D341Med (cell line): ENCODE measurements at places on chromosomes 5 and 9.

GRCh38 chr5:91283899-91284298, 99.2 kb downstream of the ARRDC3 start:
- no peak for DNase-seq

- DNase-seq: peak; percentile 29
Observed at GRCh38 chr9:101848485-101848919, 110.1 kb upstream of the GRIN3A start.

GRCh38 chr5:124289641-124290311, 456.7 kb downstream of the ZNF608 start:
- DNase-seq: no peak

GRCh38 chr5:55933377-55934114, 61.2 kb downstream of the IL6ST start:
- no peak for DNase-seq

GRCh38 chr9:20178197-20178596, 389.4 kb upstream of the SLC24A2 start:
- no peak for DNase-seq

GRCh38 chr9:92247981-92248380, 45.5 kb downstream of the IARS1 start:
- DNase-seq: no peak

GRCh38 chr5:155508673-155509072, 495.1 kb downstream of the KIF4B start:
- DNase-seq: no peak

DNA sequence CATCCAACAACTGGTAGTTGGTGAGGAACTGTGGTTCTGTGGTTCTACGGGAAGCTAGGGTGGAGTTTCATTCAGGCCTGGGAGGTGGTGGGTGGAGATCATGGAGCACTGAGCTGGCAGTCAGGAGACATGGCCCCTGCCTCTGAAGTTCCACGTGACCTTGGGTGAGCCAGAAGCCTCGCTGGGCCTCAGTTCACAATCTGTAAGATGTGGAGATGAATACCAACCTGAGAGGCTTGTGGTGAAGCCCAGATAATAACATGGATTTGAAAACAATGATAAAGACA, 177.9 kb downstream of the MACROH2A1 start:
- no peak for DNase-seq

GRCh38 chr5:75654693-75655295, 43.5 kb downstream of the ANKDD1B start:
- DNase-seq: no peak

DNA sequence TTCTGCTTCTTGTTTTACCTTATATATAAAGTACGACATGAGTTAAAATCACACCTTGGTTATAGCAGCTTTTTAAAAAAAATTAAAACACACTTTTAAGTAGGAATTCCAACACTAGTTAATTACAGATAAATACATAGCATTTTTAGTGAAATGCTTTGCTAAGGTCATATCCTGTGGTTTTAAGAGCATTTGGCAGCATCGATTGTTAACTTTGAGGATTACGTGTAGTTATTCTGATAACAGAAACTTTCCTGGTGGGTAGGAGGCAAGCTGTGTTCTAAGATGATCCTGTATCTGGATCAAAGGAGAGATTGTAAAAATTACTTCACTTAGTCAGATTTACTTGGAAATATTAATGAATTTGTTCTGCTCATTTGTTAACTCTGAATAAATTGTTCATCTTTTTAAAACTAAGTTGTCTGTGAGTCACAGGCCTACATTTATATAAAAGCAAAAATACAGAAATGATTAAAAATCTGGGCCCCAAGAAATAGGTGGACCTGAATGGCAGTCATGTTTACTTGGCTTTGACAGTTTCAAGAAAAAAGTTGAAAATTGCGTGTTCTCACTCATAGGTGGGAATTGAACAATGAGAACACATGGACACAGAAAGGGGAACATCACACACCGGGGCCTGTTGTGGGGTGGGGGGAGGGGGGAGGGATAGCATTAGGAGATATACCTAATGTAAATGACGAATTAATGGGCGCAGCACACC, 58.3 kb downstream of the TRIO start:
- no peak for DNase-seq

DNA sequence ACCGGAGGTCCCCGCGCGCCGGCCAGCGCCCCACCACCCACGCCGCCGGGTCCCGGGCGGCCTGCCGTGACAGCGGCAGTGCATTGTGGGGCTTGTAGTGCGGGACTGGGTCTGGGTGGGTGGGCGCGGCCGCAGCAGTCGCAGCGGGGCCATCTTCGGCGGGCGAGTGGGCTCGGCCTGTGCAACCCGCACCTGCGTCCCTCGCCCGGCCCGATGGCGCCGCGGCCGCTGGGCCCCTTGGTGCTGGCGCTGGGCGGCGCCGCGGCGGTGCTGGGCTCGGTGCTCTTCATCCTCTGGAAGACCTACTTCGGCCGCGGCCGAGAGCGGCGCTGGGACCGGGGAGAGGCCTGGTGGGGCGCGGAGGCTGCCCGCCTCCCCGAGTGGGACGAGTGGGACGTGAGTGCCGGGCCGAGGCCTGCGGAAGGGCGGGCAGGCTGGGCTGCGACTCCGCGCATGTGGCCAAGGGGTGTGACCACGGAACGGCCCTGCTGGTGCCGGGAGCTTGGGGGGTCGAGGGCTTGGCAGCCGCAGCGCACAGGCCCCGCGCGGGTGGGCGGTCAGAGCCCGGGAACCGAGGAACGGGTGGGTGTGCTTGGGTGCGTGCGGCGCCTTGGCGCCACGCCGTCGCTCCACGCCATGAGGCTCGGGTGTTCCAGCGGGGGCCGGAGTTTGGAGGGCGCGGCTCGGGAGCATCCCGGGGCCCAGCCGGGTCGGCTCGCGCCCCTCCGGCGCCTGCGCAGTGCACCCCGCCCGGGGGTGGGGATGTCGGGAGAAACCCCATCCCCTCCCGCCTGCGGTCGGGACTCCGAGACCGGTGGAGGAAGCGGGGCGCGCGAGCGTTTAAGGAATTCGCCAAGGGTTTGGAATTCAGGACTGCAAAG, at the start of gene ARL10:
ARL10 (plus strand) TSS at position 137 of the 881 bp plus-strand sequence; CDS start at position 214, 77 bp downstream.
- peak; percentile 87 for DNase-seq

- DNase-seq: no peak
Observed at GRCh38 chr5:149940941-149941644, 3.5 kb downstream of the PDE6A start.

- no peak for DNase-seq
Observed at GRCh38 chr5:96880444-96881164, 4.3 kb downstream of the ERAP2 start.

DNA sequence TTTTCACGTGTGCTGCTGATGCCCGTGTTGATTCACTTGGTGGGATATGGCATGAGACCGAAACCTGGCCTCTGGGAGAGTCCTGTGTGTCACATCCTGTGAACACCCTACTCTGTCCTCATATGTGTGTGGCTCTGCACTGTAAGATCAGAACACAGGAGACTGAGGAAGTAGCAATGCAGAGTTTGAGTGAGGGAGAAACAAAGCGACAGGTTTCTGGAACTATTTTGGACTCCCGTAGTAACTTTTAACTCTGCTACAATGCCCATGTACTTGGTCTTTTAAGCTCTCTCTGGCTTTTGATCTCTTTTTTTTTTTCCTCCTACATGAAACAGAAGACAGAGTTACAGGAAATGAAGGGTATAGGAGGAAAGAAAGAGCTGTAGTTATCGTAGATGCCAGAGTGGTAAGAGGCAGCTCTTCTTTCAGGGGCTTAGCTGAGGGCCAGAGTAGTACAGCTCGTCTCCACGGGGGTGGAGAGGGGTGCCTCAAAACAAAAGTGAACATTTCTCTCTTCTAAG, 26.6 kb downstream of the GRAMD2B start:
- DNase-seq: no peak

GRCh38 chr5:103117471-103117991, 2.4 kb downstream of the GIN1 start:
- DNase-seq: no peak

DNA sequence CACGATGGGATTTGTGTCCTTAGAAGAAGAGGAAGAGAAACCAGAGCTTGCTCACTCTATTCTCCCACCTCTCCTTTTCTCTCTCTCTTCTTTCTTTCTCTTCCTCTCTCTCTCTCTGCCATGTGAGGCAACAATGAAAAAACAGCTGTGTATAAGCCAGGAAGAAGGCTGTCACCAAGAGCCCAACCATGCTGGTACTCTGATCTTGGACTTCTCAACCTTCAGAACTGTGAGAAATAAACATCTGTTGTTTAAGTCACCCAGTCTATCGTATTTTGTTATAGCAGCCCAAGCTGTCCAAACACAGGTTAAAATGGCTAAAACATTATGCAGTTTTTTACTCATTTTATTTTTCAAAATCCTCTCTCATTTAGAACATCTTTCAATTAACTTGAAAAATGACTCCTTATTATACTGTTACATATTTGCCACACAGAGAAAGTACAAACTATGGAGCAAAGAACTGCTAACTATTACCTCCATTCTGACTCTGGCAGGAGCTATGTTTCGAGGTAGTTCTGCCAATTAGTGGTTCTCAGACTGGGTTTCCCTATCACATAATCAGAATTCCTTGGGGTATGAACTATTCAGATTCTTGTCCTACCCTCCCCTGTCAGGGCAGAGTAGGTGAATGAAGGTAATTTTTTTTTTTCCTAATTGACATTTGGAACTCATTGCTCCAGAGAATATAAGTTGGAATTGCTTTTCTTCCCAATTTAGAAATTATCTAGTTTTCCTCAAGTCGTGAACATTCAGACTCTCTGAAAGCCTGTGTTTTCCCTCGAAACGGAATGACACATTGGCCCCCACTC, 434.6 kb downstream of the ENC1 start:
- no peak for DNase-seq

- DNase-seq: no peak
Observed at GRCh38 chr5:91699429-91699828, 316.3 kb upstream of the ARRDC3 start.

GRCh38 chr9:23728736-23729135, 97.3 kb downstream of the ELAVL2 start:
- DNase-seq: no peak

GRCh38 chr5:171647043-171647903, 138.3 kb upstream of the SMIM23 start:
- DNase-seq: no peak

GRCh38 chr5:73522989-73523388, 24.7 kb downstream of the BTF3 start:
- DNase-seq: no peak

GRCh38 chr5:154727361-154727760, 27.8 kb upstream of the LARP1 start:
- DNase-seq: no peak

GRCh38 chr9:82581516-82581915, 481.4 kb downstream of the RASEF start:
- no peak for DNase-seq

- no peak for DNase-seq
Observed at GRCh38 chr9:7799944-7800285, 337 bp upstream of the DMAC1 start.

- DNase-seq: no peak
Observed at GRCh38 chr9:115057559-115057958, 60.4 kb downstream of the TNC start.

DNA sequence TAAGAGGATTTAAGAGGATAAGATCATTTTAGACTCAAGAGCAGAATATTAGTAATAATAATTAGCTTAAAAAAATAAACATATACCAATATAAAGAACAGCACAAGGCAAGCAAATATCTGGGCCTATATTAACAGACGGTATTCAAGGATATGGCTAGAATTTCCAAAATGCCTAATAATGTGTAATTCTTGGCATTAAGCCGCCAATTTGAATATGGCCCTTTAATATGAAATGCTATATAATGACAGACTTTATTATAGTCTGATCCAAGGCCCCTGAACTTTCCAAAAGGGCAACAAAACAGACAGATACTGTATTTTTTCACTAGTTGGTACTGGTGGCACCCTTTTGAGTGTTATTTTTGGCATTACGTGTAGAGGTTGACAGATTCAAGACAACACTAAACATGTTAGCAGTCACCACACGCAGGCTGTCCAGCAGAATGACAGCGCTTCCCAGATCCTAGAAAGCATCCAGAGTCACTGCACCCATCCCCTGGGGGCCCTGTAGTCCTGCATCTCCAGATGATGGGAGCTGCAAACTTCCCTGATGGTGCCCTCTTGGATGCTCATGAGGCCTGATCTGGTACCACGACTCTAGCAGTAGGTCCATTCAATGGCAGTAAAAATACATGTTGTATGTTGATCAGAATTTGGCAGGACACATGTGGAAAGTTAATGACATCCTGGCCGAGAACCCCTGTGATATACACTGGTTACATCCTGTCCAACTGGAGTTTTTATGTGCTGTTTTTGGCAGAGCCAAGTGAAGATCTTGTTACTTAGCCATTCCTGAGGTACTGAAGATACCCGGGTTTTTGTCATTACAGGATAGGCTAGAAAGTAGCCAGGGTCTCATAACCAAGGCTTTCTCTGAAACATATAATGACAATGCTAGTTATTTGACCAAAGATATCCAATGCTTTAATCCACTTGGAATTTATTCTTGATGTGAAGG, 1.7 kb upstream of the ABL1 start:
- DNase-seq: peak; percentile 20

DNA sequence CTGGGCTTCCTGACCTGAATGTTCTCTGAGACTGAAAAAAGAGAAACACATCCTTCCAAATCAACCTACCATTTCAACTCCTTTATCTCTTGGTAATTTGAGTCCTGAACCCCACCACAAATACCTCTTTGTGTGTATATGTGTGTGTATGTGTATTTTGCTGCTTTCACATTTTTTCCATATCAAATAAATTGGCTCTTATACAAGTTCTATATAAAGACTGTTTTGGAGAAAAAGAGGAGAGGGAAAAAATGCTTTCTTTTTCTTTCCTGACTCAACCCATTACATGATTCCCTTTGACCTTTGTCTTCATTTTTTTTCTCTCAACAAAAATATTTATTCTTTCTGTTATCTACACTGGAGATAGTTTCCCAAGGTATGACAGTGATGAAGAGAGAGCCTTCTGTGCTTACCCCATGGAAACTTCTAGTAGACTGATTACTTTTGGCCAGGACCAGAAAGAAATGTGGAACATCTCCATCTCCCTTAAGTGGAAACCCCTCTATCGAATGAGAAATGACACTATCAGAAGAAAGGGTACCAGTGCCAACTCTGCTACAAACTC, 85.3 kb downstream of the PAPPA start:
- no peak for DNase-seq

DNA sequence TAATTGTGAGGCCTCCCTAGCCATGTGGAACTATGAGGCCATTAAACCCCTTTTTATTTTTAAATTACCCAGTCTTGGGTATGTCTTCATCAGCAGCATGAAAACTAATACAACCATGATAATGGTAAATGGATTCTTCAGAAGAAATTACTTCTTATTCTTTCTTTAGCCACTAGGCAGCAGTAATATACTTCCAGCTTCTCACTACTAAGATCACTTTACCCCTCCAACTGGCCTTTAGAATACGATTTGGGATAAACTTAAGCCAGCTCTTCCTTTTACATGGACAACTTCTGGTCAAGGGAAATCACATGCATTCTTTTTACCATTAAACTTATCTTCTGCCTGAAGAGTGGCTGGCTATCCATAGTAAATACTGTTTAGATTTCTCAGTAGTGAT, 355.4 kb downstream of the MAN2A1 start:
- DNase-seq: no peak

GRCh38 chr5:178227138-178227659, 5.4 kb downstream of the PHYKPL start:
- no peak for DNase-seq
